ENCODE measurements at places on chromosomes 16 and 17.

GRCh38 chr16:57618296-57619132 is 9.9 kb upstream of the ADGRG1 start:
- DNase-seq, result no peak

GRCh38 chr16:75402821-75403475 is 30.4 kb downstream of the CFDP1 start:
- no peak for DNase-seq

- peak; percentile 31 for DNase-seq
Measured at GRCh38 chr17:27532269-27533263, 76.3 kb downstream of the KSR1 start.

GRCh38 chr16:21656795-21657768 is 4.7 kb upstream of the IGSF6 start:
- DNase-seq, result no peak

- DNase-seq, result no peak
Measured at GRCh38 chr17:41284043-41284442, 8.5 kb downstream of the KRTAP9-7 start.

DNA sequence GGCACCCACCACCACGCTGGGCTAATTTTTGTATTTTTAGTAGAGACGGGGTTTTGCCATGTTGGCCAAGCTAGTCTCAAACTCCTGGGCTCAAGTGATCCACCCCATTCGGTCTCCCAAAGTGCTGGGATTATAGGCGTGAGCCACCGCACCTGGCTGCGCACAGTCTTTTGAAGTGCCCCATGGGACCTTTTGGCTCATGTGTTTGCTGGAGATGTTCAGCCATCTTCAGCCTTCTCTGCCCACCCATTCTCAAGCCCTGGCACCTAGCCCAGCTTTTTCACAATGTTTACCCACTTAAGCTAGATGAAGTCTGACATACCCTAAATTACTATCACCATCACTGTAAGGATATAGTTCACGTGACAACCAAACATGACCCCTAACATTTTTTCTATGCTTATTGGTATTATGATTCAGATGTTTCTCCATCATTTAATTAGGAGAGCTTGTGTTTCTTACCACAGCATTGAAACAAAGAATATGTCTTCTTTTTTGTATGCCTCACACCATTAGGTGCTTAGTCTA is 32.3 kb downstream of the PECAM1 start:
- DNase-seq, result no peak

GRCh38 chr17:80772906-80773242 is 218.8 kb upstream of the CHMP6 start:
- DNase-seq, result no peak

GRCh38 chr17:81365148-81365600 is 30.1 kb upstream of the BAHCC1 start:
- peak; percentile 60 for DNase-seq

DNA sequence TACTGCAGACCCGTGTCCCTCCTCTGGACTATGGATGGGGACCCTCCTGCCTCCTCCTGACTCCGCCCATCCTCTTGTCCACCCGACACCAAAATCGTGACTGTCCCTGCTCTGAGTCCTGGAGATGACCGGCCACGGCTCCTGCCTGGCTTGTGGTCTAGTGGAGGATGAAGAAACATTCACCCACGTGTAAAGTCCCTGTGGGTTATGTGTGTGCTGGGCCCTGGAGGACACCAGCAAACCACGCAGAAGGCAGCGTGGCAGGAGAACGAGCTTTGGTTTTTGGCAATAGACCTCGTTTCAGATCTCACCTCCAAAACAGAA is 11.9 kb downstream of the SPNS2 start:
- no peak for DNase-seq

- no peak for DNase-seq
Measured at GRCh38 chr17:77666881-77667395, 291.6 kb upstream of the TNRC6C start.

DNA sequence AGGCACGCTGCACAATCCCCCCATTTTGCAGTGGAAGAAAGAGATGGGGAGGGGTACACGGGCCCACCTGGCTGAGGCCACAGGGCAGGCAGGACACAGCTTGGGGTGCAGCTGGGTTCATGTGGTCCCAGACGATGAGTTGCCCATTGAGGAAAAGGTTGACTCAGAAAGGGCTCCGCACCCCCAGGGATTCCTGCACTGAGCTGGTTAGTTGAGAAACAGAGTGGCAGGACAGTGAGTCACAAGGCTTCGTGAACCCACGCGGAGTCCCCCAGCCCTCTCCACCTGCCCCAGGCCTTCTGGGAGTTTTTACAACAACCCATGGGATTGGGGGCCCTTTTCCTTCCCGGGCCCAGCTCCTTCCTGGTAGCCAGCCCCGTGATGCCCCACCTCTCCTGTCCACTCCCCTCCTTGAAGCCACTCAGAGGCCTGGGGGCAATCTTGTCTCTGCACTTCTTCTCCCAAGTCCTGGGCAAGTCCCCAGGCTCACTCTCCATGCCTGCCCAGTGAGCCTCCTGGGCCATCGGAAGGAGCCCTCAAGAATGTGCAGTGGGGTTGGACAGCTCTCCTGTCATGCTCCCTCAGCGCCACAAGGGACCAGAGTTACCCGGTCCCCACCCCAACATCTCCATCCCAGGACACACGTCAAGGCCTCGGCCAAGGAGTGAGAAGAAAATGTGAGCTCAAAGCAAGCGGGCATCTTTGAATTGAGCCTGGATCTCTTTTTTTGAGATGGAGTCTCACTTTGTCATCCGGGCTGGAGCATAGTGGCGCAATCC is 251.2 kb downstream of the PARN start:
- DNase-seq, result no peak

DNA sequence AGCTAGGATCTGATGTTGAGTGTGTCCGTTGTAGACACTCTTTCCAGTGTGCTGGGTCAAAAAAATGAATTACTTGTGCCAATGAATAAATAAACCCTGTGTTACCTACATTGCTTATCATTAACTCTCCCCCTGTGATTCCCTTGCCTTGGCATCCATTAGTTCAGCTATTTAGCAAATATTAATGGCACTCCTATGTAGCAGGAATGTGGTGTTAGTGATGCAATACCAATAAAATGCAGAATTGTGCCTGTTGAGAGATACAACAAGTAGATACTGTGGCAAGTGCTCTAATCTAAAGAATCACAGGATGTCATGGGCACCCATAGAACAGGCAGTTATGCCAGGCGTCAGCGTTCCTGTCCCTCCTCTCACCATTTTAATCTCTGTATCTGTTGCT is 343.2 kb downstream of the PMP22 start:
- DNase-seq, result no peak

GRCh38 chr16:77675464-77676324 is 46.6 kb upstream of the NUDT7 start:
- peak; percentile 71 for DNase-seq

DNA sequence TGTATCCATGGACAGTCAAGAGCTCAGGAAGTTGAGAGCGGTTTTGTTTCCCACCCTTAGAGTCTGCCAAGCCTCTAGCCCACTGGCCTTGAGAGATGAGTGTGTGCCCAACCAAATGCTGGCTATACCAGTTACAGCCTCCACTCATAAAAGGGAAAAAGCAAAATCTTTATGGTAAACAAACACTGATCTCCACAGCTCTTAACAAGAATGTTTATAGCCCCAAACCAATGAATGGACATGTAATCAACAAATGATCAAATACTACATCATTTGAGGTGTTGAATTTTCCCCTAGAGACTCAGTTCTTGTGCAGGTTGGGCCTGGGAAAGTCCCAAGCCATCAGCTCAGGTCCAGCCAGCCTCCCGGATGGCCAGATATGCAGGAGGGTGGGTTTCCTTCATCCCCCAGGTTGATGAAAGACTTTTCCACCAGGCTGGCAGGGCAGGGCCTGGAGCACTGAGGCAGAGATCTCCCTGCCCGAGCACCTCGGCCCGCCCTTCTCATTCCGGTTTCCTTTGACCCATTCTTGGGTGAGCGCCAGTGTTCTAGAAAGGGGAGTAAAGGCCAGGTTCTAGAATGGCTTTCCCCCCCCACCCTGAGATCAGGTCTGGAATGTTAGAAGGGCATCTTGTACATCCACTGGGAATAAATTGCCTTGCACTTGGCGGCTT is 3.9 kb upstream of the EFTUD2 start:
- no peak for DNase-seq

- DNase-seq, result no peak
Measured at GRCh38 chr17:4600563-4600962, 16.2 kb downstream of the SMTNL2 start.

DNA sequence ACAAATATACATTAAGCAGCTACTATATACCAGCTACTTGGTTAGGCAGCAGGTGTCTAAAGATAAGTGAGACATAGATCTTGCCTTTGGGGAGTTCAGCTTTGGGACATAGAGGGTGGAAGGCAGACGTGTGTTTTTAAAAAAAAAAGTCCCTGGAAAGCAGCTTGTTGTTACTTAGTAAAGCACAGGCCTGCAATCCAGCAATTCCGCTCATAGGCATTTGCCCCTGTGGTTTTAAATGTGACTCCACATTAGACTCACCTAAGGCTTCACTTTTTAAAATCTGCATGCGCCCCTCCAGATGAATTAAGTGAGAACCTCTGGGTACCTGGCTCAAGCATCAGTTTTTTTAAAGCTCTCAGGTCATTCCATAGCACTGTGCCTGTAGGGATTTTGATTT is 7.2 kb upstream of the MLYCD start:
- DNase-seq, result no peak

- DNase-seq, result no peak
Measured at GRCh38 chr16:74078511-74079231, 217.9 kb upstream of the PSMD7 start.

GRCh38 chr17:48908853-48909394 is 717 bp downstream of the UBE2Z start:
- peak; percentile 72 for DNase-seq

DNA sequence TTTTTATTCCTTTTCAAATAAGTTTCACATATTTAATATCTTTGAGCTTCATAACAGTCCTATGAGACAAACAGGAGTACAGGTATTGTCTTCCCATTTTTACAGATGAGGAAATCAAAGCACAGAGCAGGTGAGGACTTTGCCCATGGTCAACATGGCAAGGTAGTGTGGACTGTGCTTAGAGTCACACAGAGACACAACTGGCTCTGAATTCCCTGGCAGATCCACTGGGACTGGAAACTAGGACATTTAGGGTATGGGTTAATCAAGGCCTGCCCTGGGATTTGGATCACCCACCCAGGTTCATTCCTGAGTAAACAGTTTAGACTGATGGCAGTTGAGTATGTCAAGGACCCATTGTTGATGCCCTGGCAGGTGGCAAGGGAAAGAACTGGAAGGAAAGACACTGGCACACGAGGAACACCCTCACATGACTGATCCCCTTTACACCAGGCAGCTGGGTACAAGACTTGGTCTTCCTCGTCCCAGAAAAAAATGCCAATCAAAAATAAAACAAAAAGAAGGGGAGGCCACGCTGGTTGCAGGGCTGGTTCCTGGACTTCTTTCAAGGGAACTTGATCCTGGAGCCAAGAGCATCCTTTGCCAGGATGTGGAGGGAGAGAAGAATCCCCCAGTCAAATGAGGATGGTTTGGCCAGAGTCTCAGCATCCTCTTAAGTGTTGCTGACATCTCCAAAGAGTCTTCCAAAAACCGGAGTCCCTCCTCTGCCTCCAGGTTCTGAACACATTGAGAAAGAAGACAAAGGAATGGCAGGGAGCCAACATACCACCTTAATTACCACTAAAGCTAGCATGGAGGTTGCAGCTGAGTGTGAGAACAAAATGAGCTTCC is 34.9 kb downstream of the CHD9 start:
- DNase-seq, result no peak

DNA sequence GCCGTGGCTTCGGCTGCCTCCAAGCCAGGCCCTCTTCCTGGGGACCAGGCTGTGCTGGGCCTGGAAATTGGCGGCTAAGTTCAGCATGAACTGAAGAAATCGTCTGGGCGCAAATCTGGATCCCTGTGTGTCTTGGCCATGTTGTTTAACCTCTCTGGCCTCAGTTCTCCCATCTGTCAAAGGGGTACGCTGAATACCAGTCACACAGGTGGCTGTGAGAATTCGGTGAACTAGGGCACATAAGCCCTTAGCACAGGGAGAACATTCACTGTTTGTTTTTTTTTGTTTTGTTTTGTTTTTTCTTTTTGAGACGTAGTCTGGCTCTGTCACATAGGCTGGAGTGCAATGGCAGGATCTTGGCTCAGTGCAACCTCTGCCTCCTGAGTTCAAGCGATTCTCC is 19.0 kb downstream of the LASP1 start:
- DNase-seq, result no peak

DNA sequence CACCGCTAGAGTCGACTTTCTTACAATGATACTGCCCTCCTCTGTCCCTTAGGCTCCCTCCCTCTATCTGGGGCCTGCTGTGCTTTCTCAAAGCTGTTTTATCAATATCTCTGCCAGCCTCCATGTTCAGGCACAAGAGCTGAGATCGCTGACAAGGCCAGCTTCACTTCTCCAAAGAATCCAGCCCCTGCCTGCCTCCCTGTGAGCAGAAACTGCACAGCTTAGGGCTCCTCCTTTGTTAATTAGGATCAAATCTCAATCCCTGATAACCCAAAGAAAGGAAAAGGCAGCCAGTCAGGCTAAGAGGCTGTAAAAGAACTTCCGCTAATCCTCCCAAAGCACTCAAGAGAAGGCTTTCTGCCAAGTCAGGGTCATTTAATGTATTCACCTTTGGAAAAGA is 616.0 kb upstream of the CDH11 start:
- no peak for DNase-seq

Measured in tibial artery (tissue), 4 donors.